ENCODE measurements at places on chromosomes 3 and 15.

GRCh38 chr3:144840866-144841265 is 869.2 kb downstream of the DIPK2A start:
- DNase-seq, result no peak

- no peak for DNase-seq
Observed at GRCh38 chr15:96411056-96412031, 80.8 kb downstream of the NR2F2 start.

DNA sequence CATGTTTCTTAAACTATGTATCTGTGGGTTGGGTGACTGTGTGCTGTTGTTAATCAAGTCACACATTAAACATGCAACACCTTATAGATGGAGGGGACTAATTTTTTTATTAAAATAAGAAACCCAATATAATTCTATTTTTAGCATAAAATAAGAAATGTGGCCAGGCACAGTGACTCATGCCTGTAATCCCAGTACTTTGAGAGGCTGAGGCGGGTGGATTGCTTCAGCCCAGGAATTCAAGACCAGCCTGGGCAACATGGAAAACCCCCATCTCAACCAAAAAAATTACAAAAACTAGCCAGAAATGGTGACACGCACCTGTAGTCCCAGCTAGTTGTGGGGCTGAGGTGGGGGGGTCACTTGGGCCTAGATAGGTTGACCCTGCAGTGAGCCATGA is 1021.0 kb downstream of the EPHA3 start:
- no peak for DNase-seq

- DNase-seq, result no peak
Observed at GRCh38 chr15:64379216-64379960, 1.9 kb downstream of the PCLAF start.

- no peak for DNase-seq
Observed at GRCh38 chr3:41583014-41583413, 378.9 kb downstream of the ULK4 start.

DNA sequence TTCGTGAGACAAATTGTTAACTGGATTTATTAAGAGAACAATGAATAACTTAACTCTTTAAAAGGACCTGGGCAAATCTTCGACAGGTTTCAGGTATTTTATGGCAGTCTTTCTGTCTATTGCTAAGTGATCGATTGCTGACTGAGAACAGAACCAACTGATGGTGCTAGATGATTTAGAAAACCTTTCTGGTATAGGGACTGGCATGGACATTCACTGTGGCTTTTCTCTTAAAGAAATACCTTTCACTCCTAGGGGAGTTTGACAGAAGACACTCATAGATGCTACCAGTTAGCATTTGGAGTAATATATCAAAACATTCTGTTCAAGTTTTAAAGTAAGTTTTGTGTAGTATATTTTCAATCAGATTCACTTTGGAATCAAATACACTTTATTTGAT is 654 bp downstream of the PPARG start:
- DNase-seq, result no peak

Measured in ecto neural progenitor cell (in vitro differentiated cells).